ENCODE measurements at places on chromosomes 6 and 20.

DNA sequence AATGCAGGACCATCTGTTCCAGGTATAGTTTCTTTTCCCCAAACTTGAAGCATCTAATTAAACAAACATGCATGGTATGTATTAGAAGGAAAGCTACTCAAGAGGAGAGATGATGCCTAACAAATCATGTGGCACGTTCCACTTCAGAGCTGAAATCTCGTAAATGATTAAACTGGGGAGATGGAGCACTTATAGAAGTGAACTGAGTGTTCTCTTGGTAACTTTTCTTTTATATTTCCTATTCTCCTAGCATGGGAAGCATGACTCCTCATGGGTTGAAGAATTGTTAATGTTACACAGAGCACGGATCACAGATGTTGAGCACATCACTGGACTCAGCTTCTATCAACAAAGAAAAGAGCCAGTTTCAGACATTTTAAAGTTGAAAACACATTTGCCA is 61.1 kb downstream of the CCN2 start:
- DNase-seq, result no peak

GRCh38 chr6:161498359-161498758 is 224.5 kb upstream of the AGPAT4 start:
- no peak for DNase-seq

- DNase-seq, result no peak
These were observed 626.5 kb upstream of the MAP3K7 start for GRCh38 chr6:91213229-91213901.

GRCh38 chr6:30935018-30935417 is 3.0 kb upstream of the SFTA2 start:
- no peak for DNase-seq

DNA sequence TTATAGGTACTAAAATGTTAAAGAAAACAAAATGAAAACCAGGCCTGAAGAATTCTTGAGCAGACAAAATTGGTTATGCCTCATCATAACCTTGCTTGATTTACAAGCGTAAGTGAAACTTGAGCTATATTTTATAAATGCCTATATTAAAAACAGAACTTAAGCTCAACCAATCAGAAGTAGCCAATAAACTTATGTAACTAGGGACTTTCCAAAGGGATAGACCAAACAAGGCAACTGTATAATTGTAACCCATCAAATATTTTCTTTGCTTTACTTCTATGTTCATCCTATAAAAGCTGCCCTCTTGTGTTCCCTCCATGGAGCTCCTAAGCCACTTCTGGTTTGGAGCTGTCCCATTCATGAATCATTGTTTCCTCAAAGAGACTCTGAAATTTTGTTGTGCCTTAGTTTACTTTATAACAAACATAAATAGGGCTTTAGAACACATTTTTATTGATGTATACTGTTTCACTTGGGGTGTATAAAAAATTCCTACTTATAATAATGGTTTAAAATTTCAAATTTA is 101.6 kb upstream of the CARMIL1 start:
- DNase-seq, result no peak

DNA sequence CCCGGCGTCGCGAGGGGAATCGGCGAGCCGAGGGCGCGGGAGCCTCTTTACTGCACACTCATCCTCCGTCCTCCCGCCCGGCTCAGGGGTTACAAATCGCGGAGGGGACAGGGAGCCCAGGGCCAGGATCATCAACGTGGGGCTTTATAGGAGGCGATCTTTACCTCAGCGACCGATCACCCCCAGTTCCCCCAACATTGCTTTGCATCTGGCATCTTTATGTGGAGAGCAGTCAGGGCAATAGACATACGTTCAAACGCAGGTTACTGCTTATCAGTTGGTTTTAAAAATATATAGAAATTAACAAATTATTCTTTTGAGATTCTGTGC is 634 bp downstream of the HSF2 start:
- no peak for DNase-seq

DNA sequence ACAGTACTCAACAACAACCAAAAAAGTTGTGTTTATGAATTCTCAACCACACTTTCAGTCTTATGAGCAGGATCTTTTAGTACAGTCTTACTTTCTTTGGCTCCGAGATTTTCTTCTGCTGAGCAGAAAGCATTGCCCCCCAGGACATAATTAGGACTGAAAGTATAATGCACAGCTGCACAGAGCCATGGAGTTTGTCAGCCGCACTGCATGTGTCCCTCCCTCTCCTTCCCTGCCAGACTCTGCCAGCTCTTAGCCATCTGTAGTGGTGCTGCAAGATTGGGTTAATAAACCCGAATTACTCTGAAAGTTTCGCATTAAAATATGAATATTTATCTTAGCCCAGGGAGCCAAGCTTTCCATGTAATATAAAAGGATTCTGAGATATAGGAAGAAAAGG is 179.6 kb upstream of the PTCHD4 start:
- DNase-seq, result no peak

GRCh38 chr20:17036541-17036940 is 190.3 kb upstream of the PCSK2 start:
- DNase-seq, result no peak
